Vagina (tissue), 2 donors: ENCODE measurements at places on chromosomes 3 and 15.

GRCh38 chr3:105473521-105474223 is 107.0 kb downstream of the ALCAM start:
- no peak overlapping the region for H3K4me3 ChIP-seq
- no peak for DNase-seq
- no peaks in the 10 kb centered on the region for H3K27me3 ChIP-seq
- H3K27ac ChIP-seq: no peak overlapping the region
- H3K4me1 ChIP-seq: no peaks in the 10 kb centered on the region

DNA sequence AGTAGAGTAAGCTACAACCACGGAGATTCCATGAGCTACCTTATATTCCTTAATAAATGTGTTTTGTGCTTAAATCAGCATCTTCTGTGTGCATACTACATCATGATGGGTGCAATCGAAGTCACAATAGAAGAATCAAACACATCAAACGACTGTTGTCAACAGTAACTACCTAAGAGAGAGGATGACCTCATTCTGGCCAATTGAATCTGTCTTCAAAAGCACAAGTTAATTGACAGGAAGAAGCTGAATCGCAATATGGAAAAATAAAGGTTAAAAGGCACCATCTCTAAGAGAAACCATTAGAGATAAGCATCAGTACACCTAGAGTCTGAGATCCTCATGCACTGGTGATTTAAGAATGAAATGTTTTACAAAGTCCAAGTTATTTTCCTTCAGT is 39.0 kb downstream of the CD200R1L start:
- H3K36me3 ChIP-seq: no peaks in the 10 kb centered on the region
- H3K27ac ChIP-seq: no peak overlapping the region
- no peak for DNase-seq
- H3K4me1 ChIP-seq: peaks cover 43% of the 10 kb centered on the region
- no peak overlapping the region for H3K4me3 ChIP-seq

DNA sequence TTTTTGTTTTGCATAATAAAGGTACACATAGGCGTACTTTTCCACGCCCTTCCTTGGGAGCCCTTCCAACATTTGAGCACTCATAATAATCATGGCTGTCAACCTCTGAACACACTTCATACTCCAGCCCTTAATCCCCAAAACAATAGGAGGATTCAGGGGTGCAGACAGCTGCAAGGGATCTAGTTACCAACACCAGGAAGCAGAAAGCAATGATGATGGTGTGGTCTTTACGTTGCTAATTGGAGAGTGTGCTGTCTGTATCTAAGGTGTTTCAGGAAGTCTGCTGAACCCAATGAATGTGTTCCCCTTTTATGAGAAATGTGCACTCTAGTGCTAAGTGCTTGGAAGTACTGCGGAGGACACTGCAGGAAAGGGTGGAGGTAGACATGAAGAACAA is 60.3 kb upstream of the PDZRN3 start:
- H3K27me3 ChIP-seq: no peaks in the 10 kb centered on the region
- no peak for DNase-seq
- H3K27ac ChIP-seq: no peak overlapping the region
- no peaks in the 10 kb centered on the region for H3K36me3 ChIP-seq

- H3K36me3 ChIP-seq: no peaks in the 10 kb centered on the region
- no peak for DNase-seq
- no peak overlapping the region for H3K27ac ChIP-seq
Measured at GRCh38 chr3:30948426-30948825, 54.0 kb upstream of the GADL1 start.

- H3K27ac ChIP-seq: no peak overlapping the region
- DNase-seq: no peak
- peaks cover 23% of the 10 kb centered on the region for H3K4me1 ChIP-seq
- H3K36me3 ChIP-seq: no peaks in the 10 kb centered on the region
Measured at GRCh38 chr15:71752604-71753289, 57.6 kb upstream of the NR2E3 start.

DNA sequence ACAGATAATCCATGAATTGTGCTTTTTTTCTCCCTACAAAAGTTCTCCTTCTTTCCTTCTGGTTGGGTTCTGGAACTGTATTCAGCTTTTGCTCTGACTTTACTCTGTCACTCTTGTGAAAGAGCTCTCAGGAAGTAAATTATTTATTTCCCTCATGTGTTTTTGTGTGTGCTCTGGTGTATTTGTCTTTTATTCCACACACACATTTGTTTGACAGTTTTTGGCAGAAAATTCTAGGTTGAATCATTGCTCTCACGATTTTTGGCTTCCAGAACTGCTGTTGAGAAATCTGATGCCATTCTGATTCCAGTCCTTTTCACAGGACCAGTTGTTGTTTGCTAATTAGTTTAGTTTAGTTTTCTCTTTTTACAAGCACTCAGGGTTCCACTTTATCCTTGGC is 172.8 kb downstream of the PLCH1 start:
- no peak overlapping the region for H3K4me3 ChIP-seq
- DNase-seq: no peak
- no peaks in the 10 kb centered on the region for H3K4me1 ChIP-seq
- no peaks in the 10 kb centered on the region for H3K27me3 ChIP-seq
- no peaks in the 10 kb centered on the region for H3K36me3 ChIP-seq
